ENCODE measurements at places on chromosomes 2 and 18. TPM values are rescaled to one million over a fixed set of nuclear protein-coding genes. Genes with fewer than 3 reads are reported as not detected.

DNA sequence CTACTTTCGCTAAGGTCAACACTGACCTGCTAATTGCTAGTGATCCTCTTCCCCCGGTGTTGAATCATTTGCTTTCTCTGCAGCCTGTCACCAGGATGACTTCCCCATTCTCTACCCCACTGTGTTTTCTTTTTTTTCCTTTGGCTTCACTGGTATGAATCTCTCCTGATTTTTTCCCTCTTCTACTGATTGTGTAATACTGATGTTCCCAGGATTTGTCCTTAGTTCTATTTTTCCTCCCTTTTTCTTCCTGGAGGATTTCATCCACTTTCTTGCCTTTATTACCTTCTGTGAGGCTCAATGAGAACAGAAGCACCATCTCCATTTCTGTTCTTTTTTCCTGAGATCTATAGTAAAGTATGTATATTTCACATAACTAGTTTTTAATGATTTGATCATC, 14.1 kb upstream of the MSH2 start:
- DNase-seq, result no peak

GRCh38 chr2:18915227-18915626, 325.9 kb upstream of the NT5C1B start:
- no peak for DNase-seq

- DNase-seq, result no peak
These were observed 110.0 kb downstream of the ALK start for GRCh38 chr2:29811378-29811777.

Gene GRB14
- total RNA-seq, result 6.3 TPM

Gene SP5
- total RNA-seq, result 0.98 TPM

Gene DAPL1
- not detected for total RNA-seq

Gene REG1A
- 5.2 TPM for total RNA-seq

DNA sequence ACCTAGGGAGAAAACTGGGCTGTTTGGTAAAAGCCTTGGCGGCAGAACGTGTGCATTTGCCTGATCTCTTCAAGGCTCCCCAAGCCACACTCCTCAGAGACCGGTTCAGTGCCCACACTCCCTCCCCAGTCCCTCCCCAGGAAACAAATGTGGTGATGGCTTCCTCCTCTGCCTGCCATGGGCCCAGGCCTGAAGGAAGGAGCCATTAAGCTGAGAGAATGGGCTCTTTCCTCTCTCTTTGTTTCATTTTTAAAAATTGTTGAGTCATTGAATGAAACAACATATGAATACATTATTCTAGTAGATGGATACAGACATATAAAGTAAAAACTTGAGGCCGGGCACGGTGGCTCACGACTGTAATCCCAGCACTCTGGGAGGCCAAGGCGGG, 50.6 kb upstream of the YWHAQ start:
- DNase-seq, result no peak

DNA sequence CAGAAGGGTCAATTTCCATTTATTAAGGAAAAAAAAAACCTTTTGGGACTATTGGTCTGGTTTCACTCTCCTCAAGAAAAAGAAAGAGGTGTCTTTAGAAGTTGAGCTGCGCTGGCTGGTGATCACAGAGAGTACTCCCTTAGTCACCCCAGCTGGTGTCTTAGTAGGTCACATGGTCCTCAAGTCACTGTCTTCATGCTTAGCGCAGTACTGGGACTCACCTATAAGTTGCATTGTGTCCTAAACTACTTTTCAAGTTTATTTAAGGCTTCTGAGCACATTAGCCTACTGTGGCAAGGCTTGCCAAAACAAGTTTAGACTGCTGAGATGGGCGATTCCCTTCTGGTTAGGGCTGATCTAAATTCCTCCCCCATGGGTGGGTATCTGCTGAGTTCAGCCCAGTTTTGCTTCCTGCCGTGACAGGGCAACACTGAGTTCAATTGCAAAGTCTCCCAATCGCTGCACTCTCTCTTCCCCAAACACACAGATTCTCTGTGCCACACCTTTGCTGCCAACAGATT, 824.9 kb upstream of the CRIM1 start:
- no peak for DNase-seq

- no peak for DNase-seq
These were observed 56.5 kb downstream of the PLA2R1 start for GRCh38 chr2:160005908-160006307.

GRCh38 chr18:76232779-76233178, 262.3 kb downstream of the ZNF516 start:
- no peak for DNase-seq

DNA sequence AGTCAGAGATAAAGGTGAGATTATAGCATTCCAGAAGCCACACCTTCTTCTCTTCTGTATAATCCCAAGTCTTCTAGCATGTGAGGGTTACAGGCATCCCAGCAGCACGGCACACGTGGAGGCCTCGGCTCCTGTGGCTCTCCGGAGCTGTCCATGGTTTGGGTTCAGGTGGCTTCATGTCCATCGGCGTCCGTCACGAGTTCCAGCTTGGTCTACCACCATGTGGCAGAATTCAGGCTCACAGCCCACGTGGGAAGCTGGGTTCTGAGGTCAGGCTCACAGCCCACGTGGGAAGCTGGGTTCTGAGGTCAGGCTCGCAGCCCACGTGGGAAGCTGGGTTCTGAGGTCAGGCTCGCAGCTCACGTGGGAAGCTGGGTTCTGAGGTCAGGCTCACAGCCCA, 378.3 kb upstream of the SALL3 start:
- no peak for DNase-seq

Gene IL1F10
- total RNA-seq, result not detected

DNA sequence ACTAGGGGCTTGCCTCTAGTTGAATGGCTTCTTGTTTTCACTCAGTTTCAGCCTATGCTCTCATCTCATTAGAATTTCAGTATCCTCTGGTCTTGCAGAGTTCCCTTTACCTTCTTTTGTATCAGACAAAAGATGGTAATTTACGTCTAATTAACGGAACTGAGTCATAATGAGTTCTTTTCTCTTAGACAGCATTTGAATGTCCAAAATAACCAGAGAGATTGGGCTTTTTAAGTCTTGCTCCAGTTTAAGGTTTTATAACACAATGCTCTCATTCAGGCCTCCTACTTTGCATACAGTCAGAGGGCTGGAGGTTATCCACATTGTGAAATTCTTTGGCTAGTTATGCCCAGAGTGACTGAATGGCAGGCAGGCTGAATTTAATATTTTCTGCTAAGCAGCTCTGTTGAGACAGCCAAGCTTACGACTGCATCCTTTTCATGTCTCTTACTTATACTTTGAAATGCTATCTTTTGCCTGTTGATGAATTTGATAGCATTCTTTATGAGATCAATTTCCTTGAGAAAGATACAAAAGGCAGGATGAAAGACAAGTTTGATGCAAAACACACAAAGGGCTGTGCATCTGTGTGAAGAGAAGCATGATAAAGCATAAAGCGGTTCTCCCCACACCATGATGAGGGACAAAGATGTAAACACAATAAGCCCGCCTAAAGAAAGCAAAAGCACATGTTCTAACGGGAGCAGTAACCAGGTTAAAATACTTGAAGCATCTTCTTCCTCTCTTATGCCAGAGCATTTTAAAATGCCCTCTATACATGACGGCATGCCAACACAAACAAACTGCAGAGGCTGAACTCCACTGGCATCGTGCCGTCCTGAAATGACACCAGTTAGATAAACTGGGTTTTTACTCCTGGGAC, 90.0 kb downstream of the CDH2 start:
- no peak for DNase-seq

DNA sequence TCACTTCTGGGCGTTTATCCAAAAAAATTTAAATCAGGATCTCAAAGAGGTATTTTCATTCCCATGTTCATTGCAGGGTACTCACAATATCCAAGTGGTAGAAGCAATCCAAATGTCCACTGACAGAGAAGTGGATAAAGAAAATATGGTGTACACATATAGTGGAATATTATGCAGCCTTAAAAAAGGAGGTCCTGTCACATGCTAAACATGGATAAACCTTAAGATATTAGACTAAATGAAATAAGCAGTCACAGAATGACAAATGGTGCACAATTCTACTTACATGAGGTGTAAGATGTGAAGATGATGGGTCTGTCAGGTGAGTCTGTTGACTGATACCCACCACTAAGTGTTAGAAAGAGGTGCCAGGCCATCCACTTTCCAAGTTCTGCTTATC, 140.6 kb downstream of the THNSL2 start:
- no peak for DNase-seq

DNA sequence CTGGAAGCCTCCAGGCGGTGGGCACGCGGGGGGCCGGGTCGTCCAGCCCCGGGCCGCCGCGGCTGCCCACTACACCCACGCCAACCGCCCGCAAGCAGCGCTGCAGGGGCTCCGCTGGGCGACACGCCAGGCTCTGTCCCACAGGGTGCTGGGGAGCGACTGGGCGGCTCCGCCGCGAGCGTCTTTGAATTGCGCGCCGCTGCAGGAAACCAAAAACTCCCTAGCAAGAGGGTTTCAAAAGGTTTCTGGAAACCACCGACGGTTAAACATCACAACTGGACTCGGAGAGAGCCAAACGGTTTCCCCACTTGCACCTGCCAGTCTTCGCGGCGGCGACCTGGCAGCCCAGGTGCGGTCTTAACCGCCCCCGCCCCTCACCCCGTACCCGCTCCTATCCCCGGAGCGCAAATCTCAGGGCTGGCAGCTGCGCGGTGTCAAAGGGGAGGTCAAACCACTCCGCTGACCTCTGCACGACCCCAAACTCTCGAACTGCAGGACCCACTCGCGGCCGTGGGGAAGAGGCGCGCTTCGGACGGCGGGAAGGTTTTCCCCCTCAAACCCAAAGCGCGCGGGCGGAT, 1.0 kb downstream of the CXCR4 start:
- no peak for DNase-seq

Gene TBR1
- total RNA-seq, result 0.17 TPM

DNA sequence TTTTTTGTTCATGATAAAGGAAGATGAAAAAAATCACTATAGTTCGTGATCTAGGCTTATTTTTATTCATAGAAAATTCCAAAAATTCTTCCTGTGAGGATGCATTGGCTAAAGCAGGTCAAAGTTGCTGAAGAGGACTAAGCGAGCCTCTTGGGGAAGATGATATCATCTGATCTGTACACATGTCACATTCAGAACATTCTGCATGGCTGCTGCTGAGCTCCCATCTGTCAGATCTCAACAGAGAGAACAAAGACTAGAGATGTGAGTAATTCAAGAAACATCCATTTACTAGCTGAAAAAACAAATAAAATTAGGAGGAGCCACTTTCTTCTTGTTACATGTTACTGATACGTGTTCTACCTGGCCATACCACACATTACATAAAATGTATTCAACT, 518.6 kb upstream of the FSIP2 start:
- no peak for DNase-seq

- no peak for DNase-seq
These were observed 113.4 kb downstream of the CYRIA start for GRCh38 chr2:16552202-16552601.

DNA sequence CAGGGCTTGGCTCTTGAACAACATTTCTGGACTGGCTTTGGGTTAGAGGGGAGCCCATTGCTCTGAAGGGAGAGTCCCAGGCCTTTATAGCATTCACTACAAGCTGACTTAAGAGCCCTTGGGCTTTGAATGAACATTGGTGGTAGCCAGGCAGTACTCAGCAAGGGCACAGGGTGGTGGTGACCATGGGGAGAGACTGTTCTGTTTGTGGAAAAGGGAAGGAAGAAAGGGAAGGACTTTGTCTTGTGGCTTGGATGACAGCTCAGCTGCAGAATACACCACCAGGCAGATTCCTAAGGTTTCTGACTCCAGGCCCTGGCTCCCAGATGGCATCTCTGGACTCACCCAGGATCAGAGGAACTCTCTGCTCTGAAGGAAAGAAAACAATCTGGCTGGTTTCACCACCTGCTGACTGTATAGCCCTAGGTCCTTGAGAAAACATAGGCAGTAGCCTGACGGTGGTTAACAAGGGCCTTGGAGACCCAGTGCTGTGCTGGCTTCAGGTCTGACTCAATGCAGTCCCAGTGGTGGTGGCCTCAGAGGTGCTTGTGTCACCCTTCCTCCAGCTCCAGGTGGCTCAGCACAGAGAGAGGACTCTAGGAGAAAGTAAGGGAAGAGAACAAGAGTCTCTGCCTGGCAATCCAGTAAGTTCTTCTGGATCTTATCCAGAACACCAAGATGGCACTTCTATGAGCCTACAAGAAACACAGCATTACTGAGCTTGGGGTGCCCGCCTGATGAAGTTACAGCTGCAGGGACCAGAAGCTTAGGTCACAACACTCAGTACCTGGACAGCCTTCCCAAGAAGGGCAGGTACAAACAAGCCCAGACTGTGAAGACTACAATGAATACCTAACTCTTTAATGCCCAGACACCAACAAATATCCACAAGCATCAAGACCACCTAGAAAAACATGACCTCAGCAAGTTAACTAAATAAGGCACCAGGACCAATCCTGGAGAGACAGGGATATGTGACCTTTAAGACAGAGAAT, 16.4 kb upstream of the ABCB11 start:
- no peak for DNase-seq

Measured in HCT116 (cell line).